CD8-positive, alpha-beta memory T cell (primary cell): ENCODE measurements at places on chromosomes 16 and 17.
A peak's percentile ranks its signal among the peaks of the same experiment; 100 is the strongest.

DNA sequence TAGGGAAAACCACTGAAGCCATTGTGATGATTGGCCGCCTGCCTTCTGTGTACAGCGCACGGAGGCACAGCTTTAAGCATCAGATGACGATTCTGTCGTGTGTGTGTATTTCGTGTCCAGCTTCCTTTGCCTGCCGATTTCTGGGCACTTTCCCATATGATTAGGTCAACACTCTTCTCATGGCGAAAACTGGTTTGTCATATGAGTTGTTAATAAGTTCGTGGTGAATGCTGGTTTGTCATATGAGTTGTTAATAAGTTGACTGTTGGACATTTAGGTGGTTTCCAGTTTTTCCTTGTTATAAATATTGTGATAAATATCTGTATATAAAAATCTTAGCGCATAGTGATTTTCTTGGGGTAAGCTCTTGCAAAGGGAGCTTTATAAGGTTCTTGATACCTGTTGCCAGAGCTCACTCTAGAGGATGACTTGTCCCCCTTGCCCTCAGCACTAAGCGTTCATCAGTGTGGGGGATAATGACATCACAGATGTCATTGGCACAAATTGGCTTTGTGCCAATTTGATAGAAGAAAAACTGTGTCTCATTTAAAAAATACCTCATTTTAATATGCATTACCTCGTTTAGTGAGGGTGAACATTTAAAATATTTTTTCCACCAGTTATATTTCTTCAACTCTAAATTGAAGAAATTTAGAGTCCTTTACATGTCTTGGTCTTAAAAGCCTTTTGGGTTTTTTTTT, 40.0 kb downstream of the PGS1 start:
- DNase-seq, result no peak

- DNase-seq, result no peak
These were observed 35.5 kb upstream of the ITGA2B start for GRCh38 chr17:44424828-44425461.

DNA sequence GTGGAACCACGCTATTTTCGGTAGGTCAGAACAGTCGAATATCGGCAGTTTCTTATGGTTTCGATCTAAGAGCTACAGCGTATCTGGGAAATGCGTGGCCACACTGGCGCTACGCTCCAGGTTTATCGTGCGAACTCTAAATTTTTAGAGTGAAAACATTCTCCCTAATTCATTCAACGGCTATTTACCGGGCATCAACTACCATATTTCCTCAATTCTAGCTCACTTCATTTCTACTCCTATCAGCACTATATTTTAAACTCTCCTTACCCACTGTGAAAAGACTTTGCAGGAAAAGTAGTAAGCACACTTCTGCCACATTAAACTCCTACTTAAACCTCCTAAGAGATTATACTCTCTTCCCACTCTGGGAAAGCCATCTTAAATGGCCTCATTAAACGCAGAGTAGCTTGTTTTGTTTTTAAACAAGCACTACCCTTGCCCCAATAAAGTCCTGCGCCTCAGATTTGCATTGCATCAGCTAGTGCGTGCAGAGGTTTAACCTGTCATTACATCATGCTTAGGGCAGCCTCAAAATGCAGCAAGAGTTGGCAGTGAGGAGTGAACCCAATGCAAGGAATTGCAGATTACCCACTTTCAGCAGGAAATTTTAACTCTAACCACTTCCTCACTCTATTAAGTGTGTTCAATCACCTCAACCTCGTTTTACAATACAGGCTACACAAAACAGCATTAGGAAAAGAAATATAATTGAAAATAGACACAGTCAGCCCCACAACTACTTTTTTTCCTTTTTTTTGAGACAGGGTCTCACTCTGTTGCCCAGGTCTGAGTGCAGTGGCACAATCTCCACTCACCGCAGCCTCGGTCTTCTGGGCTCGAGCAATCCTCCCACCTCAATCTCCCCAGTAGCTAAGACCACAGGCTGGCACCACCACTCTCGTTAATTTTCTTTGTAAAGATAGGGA, 18.8 kb downstream of the SIAH1 start:
- peak; percentile 74 for DNase-seq

- DNase-seq, result no peak
These were observed 34.6 kb upstream of the TAC4 start for GRCh38 chr17:49882434-49882833.

DNA sequence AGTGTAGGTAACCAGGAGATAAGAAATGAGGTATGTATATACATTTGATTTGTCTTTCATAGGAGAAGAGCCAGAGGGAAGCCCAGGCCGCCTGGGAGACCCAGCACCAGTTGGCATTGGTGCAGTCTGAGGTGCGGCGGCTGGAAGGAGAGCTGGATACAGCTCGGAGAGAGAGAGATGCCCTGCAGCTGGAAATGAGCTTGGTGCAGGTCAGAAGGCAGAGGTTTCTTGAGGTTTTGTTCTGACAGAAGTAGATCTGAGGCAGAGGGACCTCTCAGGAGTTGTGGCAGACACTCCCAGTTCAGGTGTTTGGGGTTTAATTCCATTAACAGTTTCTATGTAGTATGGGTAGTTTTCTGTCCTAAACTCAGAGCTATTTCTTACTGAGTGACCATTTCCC, 8.0 kb downstream of the CNTROB start:
- no peak for DNase-seq

GRCh38 chr16:29662729-29663015, 375 bp upstream of the SPN start:
- peak; percentile 59 for DNase-seq

DNA sequence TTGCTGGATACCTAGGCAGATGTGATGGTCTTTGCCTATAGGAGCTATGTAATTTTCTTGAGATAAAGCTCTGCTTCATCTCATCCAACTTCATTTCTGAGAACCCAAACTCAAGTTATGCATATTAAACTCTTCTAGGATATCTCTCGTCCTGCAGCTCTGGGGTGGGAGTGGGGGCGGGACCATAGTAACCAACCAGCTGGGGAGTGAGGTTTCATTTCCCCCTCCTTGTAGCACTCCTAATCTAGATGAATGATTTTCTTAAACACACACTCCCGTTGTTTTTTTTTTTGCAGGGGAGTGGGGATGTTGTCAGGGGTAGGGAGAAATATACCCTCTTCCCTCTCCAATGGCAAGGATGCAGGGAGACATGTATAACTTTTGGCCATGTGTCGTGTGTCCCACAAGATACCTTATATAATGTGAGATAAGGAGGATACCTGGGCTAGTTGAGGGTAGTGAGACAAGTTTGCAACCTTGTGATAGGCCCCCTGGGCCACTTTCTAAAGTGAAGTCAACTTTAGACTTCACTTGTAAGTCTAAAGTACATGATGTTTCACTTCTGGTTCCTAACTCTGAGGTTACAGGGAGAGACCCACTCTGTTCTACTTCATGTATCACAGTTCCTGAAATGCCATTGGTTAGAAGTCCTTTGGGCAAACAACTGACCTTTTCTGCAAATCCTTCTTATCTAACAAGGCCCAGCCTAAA, 10.5 kb upstream of the HEATR6 start:
- DNase-seq, result no peak

GRCh38 chr17:45115871-45116270, 16.4 kb downstream of the PLCD3 start:
- no peak for DNase-seq

GRCh38 chr17:4719684-4720221, 9.3 kb downstream of the ARRB2 start:
- no peak for DNase-seq

- DNase-seq, result no peak
These were observed 90.7 kb downstream of the TIMM22 start for GRCh38 chr17:1087381-1088241.

- no peak for DNase-seq
These were observed 292.5 kb downstream of the PHKB start for GRCh38 chr16:47753659-47754058.

GRCh38 chr16:35636480-35637230, 2177.2 kb downstream of the TP53TG3F start:
- no peak for DNase-seq

GRCh38 chr16:22300427-22301071, 3.3 kb downstream of the POLR3E start:
- no peak for DNase-seq

GRCh38 chr17:72122765-72123529, 2.1 kb downstream of the SOX9 start:
- DNase-seq, result no peak

GRCh38 chr17:45063198-45063597, 2.1 kb downstream of the NMT1 start:
- no peak for DNase-seq

- no peak for DNase-seq
These were observed 111.9 kb downstream of the GNAO1 start for GRCh38 chr16:56303066-56303715.

DNA sequence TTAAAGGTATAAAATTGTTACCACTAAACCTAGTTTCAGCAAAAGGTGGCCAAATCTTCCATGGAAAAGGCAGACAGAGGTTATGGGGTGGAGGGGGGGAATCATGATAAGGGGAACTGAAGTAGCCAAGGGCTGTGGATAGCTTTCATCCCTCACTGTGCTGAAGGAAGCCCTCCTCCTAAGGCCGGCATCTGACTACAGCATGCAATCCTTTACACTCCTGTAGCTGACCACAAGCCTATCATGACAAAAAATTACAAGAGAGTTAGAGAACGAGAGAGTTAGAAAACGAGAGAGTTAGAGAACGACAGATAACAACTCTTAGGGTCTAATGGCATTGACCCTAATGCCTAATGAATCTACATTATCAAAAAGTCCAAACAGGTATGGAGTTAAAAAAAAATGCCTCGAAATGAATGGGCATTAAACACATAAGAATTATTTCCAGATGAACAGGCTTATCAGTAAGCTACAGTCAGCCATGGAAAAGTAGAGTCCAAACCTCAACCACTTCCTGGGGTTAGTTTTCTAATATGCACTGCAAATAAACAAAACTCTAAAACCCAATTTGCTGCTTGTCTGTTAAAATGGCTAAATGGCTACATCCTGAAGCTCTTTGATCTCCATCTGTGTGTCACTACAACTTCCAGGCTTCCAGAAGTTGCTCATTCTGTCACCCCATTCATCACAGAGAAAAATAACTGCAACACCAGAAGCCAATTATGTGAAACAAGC, 29.7 kb downstream of the DUSP14 start:
- no peak for DNase-seq

DNA sequence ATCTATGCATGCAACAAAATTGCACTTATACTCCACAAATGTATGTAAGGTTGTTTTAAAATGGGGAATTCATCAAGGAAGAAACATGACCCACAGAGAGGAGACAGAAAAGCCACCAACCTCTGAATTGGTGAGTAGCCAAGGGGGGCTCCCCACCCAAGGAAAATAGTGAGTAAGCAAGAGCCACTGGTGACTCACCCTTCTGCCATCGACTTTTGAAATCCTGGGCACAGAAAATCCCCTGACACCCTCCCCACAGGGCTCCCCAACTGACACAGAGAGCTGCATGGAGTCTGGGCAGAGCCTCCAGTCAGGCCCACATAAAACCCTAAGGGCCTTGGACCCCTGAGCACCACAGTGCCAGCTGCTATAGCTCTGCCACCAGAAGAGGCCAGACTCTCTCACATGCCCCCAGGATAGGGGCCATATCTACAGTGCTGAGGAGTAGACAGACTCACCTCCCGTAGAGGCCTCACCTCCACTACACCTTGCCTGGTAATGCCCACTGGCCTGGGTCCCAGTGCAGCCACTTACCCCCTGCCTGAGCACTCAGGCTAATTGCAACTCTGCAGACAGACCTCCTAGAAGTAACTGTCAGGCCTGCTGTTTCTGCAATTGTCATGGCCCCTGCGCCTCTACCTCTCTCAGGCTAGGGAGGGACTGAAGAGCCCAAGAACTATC, 244.7 kb upstream of the WSB1 start:
- no peak for DNase-seq

DNA sequence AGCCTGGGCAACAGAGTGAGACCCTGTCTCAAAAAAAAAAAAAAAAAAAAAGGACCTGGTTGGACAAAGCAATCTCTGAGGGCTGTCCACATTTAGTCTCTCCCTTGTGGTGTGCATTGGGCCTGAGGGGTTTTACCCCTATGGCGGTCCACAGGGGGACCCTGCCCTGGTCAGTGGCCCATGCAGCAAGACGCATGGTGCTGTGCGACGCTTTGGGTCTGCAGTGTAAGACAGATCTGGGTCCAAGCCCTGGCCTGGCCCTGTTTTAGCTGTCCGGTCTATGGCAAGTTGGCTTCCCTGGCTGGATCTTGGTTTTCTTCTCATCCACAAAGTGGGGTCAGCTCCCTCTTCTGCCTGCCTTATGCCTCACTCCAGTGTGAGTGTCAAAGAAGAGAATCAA, 123.2 kb upstream of the NLRP1 start:
- DNase-seq, result no peak

DNA sequence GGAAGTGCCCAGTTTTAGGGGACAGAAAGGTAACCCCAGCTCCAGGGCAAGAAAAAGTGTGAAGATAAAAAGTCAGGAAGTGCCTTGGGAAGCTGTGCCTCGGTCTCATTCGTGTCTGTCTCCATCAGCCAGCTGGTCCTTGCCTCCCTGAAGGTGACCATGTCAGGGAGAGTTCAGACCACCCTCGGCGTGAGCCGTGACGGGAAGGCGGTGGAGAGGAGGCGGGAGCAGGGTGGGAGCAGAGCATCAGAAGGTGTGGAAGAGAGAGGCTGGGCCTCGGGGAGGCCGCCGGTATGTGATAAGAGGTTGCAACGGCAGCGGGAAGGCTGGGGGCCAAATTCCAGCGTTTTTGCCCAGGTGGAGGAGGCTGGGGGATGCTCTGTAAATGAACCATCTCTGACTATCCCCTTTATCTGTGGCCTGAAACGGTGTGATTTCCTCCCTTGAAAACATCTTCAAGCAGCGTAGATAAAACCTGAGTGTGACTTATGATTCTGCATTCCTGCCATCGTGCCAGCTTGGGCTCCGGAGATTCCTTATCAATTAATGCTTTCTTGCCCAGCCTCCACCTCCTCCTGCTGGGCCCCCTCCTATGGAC, 251.8 kb downstream of the IRF8 start:
- no peak for DNase-seq

DNA sequence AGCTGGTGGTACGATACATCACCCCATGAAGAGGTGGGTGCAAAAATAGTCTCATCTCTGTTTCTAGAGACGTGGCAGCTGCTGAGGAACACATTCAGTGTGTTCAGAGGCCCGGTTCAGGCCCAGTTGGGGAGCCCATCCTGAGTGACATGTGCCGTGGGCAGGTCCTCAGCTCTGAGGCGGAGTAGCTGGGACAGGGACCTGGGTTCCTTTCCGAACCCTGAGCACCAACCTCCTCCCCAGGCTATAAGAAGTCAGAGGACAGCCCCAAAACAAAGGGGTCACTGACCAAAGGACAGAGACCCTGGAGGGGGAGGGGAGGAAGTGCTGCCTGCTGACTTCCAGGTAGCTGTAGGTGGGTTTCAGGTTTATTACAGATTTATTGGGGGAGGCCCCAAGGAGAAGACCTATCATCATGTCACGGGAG, 5.1 kb downstream of the LDHD start:
- DNase-seq, result no peak
